ENCODE measurements at places on chromosomes 3 and 15.

GRCh38 chr3:142724682-142725356, 985 bp downstream of the TRPC1 start:
- no peak for DNase-seq

GRCh38 chr15:91769894-91770293, 83.6 kb upstream of the SLCO3A1 start:
- DNase-seq = no peak

DNA sequence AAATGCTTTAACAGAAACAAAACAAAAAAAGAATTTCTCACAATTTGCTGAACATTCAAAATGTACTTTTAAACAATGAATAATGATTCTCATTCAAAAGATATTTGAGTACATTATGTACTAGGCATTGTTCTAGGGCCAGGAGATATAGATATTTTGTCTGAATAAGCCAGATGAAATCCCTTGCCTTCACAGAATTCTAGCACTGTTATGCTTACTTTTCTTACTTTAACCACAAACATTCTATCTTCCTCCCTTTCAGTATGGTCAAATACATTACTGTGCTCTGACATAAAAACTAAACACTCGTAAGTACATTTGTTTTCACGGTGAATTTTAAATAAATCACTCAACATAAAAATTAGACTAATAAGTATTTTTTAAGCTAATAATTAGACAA, 116.7 kb downstream of the ADAM10 start:
- DNase-seq = no peak

GRCh38 chr15:88375234-88375927, 91.8 kb downstream of the MRPL46 start:
- DNase-seq = no peak

DNA sequence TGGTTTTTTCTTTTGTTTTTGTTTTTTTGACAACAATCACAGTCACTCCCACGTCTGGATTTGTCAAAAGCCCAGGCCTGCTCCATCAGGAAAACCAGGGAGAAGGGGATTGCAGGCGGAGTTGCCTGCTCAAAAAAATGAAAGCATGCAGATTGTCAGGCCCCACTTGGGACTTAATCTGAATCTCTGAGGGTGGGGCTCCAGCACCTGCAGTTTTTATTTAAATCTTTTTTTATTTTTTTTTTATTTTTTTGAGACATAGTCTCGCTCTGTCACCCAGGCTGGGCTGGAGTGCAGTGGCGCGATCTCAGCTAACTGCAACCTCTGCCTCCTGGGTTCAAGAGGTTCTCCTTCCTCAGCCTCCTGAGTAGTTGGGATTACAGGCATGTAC, 140.9 kb downstream of the FOXP1 start:
- no peak for DNase-seq

DNA sequence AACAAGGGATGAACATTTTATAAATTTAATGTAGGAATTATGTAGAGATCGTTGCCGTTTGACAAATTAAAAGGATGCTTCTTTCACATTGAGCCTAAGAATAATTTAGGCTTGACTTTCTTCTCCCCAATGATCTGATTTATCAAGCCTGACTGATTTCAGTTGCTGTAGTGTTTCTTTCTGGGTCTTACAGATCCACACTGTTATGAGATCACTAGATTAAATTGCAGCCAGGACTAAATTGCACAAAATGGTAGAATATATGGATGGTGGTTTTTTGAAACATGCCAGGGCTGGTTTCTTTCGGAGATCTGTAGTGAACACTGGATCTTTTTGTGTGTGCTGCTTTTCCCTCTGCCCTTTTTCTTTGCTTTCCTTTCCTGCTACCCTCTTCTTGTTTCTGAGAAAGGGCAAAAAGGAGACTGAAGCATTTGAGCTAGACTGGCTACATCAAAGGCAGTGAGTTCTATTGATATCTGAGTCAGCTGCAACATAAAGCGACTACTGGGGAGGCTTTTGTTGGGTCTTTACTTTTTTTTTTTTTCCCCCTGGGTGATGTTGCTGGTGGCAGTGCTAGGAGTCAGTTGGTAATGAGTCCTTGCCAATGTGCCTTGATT, 83.0 kb downstream of the AKAP13 start:
- DNase-seq = no peak

DNA sequence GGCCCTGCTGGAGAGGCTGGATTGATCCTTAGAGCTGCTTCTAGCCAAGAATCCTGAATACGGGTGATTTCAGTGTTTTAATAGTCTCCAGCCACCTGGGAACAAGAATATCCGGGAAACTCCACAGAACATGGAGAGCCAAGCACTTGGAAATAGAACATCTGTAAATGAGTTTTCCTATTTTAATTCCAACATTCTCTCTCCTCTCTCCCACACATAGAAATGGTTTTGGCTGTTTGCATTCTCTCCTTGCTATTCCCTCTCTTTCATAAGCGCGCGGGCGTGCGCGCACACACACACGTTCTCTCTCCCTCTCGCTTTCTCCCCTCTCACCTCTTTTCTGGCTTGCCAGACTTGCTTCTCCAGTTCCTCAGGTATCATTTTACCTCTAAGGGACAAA, 50.6 kb downstream of the GADL1 start:
- no peak for DNase-seq

DNA sequence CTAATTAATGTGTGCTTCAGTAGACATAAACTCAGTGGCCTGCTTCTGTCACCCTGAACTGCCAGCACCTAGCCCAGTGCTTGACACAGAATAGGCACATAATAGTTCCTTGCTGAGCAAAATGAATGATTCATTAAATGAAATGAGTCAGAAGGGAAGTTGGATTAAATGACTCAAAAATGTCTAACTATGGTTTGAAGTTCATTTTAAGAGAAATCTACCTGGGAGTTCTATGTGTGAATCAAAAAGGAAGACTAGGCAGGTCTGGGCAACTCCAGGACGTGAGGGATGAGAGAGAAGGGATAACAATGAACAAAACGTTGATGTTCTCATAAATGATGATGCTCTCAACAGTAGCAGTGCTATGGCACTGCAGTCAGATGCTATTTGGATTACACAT, 175.0 kb downstream of the CFAP20DC start:
- DNase-seq = no peak

DNA sequence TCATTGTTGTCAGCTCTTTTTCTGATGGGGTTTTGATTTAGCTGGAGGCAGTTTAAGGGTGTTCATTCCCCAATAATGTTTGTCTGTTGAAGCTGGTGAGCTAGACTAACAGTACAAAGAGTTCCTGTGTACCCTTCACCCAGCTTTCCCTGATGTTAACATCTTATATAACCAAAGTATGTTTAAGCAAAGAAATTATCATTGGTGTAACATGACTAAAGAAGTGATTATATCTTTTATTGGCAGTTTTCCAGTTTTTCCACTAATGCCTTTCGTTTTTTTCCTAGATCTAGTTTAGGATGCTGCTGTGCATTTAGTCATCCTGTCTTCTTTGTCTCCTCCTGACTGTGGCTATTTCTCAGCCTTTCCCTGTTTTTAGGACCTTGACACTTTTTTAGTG, 165.6 kb downstream of the LPP start:
- no peak for DNase-seq

DNA sequence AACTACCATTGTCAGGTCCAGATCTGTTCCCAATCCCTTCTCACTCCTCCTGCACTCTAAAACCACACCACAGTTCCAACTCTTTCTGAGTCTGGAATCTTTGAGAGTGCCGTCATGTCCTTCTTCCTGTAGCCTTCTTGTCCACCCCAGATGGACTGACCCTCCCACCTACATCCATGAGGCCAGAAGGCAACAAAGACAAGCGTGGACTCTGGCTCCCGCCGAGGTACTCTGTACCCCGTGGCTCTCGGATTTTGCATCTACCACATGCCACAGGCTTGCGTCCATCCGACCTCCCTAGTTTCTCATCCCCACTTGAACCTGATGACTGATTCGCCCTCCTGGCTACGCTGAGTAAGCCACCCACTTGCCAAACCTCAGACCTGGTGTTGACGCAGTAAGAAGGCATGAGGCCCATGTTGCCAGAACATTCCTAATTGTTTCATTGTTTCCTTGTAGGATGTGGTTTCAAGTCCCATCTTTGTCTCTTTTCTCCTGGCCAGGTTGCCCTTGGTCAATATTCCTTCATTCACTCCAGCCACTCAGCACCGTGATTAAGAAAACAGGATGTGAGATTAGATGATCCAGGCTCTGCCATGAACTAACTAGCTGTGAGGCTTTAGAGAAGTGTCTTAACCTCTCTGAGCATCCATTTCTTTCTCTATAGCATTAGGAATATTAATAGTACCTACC, 1.1 kb upstream of the ZBTB38 start:
- no peak for DNase-seq

- no peak for DNase-seq
Measured at GRCh38 chr3:177992993-177993970, 543.0 kb upstream of the KCNMB2 start.

DNA sequence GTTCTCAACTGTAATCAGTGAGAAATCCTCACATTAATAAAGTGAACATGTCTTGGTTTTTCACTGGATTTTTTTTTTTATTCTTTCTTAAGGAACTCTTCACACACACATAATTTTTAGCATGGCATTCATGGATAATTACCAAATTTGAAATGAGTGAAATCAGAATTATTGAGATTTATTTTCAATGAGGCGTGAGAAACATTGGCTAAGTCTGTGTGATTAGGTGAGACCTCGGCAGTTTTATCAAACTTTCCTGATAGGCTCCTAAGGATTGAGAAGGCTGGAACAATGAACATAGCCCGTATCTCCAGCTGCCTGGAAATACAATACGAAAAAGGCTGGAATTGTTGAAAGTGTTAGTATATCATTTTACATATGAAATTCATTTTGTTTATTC, 35.5 kb downstream of the MDFIC2 start:
- DNase-seq = no peak

Measured in stimulated activated CD8-positive, alpha-beta memory T cell treated with anti-CD3 and anti-CD28 coated beads, Interleukin-15, amount 100 ng/mL, for 24 hours (primary cell).